Left cardiac atrium (tissue), 4 donors: ENCODE measurements at places on chromosomes 2 and 18. TPM values are rescaled to one million over a fixed set of nuclear protein-coding genes. Genes with fewer than 3 reads are reported as not detected.

TMEM247 gene
- not detected for total RNA-seq

GPR75 gene
- 1.6 TPM for total RNA-seq

DNA sequence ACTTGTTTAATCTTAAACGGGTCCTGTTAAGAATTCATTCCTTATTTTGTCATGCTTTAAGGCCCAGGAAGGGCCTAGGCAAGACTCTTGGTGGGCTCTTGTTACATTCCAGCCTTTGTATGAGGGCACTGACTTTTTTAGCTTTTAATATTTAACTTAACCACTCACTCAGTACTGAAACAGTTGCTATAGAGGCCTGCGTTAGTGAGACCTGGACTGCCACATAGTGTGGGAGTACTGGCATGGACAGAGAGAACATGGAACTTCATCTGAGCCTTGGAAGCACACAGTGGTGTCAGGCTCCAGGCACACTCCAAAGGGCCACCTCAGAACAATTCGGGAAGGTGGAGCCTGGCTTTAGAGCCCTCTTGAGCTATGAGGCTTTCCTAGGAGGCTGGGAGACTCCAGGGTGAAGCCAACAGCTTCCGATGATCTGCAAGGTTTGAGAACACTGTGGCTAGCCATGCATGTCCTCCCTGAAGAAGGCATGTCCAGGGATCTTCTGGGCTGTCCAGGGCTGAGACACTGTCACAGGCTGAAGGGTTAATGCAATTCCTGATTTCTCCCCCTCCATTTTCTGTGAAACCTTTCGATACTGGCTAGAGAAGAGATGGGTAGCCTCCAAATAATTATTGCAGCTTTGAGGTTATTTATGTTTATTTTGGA is 155.4 kb upstream of the ACAA2 start:
- no peak for DNase-seq

MAP3K19 gene
- total RNA-seq = not detected

DNA sequence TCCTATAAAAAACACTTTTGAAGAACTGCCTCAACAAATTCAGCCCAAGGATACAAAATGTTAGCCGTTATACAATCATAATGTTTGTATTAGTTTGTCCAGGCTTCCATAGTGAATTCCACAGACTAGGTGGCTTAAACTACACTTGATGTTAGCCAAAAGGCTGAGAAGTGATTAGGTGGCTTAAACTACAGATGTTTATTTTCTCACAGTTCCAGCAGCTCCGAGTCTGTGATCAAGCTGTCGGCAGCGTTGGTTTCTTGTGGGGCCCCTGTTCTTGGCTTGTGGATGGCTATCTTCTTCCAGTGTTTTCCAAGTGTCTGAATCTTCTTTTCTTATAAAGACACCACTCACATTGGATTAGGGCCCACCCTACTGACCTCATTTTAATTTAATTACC is 31.5 kb upstream of the MFF start:
- no peak for DNase-seq

DQX1 gene
- not detected for total RNA-seq

DNA sequence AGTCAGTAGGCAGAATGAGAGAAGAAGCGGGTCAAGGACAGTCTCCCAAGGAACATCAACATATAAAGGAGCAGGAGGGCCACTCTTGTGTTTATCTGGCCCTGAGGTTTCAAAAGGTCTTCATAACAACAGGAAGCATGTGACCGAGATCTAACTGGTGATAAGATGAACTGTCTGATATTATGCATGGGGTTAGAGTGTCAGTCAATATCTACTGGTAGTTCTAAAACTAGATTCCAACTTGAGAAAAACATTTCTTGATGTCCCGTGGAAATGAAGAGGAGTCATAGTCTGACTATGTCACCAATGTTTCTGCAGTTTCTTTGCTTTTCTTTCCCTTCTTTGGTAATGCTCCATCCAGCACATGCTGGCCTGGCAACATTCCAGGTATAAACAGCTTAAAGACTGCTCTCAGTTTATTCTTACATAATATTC is 77.5 kb upstream of the ITPRID2 start:
- DNase-seq = no peak

CD207 gene
- not detected for total RNA-seq

GRCh38 chr2:190512539-190513095 is 21.9 kb downstream of the NEMP2 start:
- DNase-seq = no peak

DNA sequence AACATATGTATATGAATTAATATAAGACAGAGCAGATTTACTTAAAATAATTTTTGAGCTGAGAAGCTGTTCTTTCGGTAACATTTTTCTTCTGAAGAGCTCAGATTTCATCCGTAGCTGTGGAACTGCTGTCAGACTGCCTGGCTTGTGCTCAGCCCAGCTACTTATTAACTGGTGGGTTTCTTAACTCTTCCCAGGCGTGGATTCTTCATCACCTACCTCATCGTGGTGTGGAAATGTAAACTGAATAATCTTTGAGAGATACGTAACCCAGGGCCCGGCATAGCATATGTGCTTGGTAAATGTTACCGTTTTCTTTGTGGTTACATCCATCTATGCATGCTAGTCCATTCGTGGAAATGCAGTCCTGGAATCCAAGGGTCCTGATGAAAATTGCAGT is 145.0 kb downstream of the MCFD2 start:
- DNase-seq = no peak

- DNase-seq = no peak
Observed at GRCh38 chr2:213161759-213162515, 10.5 kb upstream of the IKZF2 start.

ATP8B1 gene
- 6.4 TPM for total RNA-seq

RAPGEF4 gene
- total RNA-seq = 10.9 TPM

DNA sequence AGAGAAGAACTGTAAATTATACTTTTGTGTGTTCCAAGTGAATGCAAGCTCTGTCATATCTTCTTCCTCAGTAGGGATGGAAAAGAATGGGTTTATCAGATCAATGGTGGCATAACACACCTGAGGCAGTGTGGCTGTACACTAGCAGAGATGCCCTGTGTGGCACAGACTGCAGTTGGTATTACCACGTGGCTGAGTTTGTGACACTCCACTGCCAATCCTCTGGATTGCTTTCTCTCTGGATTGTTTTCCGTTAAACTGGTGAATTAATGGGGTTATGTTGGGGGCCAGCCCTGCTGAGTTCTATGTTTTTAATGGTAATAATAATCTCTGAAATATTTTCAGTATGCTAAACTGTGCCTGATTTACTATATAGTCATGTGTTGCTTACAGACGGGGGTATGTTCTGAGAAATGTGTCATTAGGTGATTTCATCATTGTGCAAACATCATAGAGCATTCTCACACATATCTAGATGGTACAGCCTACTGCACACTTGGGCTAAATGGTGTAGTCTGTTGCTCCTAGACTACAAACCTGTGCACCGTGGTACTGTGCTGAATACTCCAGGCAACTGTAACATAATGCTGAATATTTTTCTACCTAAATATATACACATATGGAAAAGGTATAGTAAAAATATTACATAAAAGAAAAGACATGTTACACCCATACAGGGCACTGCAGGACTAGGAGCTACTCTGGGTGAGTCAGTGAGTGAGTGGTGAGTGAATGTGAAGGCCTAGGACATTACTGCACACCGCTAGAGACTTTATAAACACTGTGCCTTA is 84.7 kb upstream of the ST6GAL2 start:
- DNase-seq = no peak

DNA sequence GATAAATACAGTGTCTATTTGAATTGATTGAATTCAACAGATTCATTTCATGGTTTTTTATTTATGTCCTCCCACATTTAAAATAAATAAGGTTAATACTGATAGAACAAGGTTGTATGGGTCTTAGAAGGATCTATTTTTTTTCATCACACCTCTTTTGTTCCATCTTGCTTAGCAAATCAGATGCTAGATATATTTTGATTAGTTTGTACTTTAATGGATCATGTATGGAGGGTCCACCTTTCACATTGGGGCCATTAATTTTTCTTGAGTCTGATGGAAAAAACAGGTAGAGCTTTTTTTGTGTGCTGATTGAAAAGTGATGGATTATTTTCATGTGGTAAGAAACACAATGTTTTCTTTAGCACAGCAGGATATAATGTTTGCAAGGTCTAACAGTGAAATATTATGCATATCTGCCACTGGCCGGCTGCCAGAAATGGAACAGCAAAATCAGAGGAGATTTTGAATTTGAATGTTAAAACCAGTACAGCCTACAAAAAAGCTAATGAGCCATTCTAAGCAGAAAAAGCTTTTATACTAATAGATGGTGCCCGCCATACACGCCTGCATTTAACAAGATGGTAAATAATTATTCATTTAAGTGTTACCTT is 188.1 kb upstream of the ETAA1 start:
- DNase-seq = no peak

- DNase-seq = no peak
Observed at GRCh38 chr2:74107071-74107470, 40.6 kb downstream of the BOLA3 start.

DNA sequence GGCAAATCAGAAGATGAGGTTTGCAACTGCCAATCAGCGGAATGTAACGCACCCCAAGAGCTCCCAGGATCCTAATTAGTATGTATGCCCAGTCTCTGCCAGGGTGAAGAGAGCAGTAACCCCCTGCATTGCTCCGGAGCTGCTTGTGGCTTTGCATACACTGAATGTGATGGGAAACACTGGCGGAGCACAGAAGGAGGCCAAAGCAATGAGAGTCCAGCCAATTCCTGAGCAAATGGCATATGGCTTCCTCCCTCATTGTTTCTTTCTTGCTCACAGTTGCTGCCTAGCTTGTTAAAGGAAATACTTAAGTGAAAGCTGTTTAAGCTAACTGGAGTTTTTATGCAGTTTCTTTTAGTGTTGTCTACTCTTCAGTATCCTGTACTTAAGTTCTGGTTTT is 343.5 kb upstream of the NT5C1B start:
- no peak for DNase-seq

SDC1 gene
- 0.21 TPM for total RNA-seq

ALLC gene
- total RNA-seq = 0.26 TPM

ITSN2 gene
- total RNA-seq = 41.1 TPM

KCNE4 gene
- total RNA-seq = 4.5 TPM
